ENCODE measurements at places on chromosomes 11 and 22.

DNA sequence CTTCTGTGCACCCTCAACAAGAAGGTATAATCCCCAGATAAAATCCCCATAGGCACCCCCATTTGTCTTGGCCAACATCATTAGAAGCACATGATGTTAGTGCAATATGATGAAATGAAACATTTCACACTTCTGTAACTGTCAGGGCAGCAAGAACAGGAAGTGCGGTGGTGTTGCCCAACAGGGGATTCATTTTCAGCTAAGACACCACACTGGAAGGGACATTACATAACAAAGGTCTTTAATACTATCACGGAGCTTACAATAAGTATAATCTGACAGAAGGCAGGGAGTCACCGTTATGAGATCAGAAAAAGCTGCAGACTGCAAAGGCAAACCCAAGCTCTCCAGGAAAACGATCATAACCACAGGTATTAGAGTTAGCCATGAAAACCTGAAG is 2.0 kb downstream of the OR52W1 start:
- no peak overlapping the region for H3K4me3 ChIP-seq
- H3K4me1 ChIP-seq = no peaks in the 10 kb centered on the region
- no peak overlapping the region for H3K27ac ChIP-seq

- no peaks in the 10 kb centered on the region for H3K27me3 ChIP-seq
- DNase-seq = no peak
- H3K27ac ChIP-seq = no peak overlapping the region
- H3K4me1 ChIP-seq = peaks cover 24% of the 10 kb centered on the region
These were observed 30.4 kb upstream of the RASL10A start for GRCh38 chr22:29345932-29346331.

GRCh38 chr11:60204922-60205321 is 22.0 kb upstream of the MS4A6A start:
- no peaks in the 10 kb centered on the region for H3K36me3 ChIP-seq
- no peak overlapping the region for H3K27ac ChIP-seq
- H3K4me3 ChIP-seq = no peak overlapping the region
- no peak for DNase-seq
- H3K27me3 ChIP-seq = no peaks in the 10 kb centered on the region
- H3K4me1 ChIP-seq = no peaks in the 10 kb centered on the region

GRCh38 chr22:43240614-43241013 is 53.7 kb upstream of the TTLL12 start:
- peaks cover 22% of the 10 kb centered on the region for H3K27me3 ChIP-seq
- H3K4me1 ChIP-seq = peaks cover 26% of the 10 kb centered on the region
- H3K36me3 ChIP-seq = no peaks in the 10 kb centered on the region
- DNase-seq = no peak
- H3K4me3 ChIP-seq = no peak overlapping the region

DNA sequence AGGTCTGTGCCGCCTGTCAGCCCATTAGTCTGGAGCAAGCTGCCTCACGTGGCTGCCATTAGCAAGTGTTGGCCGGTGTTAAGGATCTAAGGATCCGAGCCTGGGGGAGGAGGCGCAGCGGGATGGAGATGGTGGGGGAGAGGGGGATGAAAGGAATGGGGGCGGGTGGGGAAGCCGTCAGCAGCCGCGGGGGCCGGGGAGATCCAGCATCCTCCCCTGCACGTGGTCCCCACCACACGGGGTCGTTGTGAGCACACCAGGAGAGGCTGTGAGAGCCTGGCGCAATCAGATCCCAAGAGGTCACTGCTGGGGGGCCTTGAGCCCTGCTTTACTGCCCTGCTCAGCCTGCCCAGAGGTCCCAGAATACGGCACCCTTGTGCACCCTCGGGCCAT is 7.3 kb downstream of the CABP7 start:
- peaks cover 34% of the 10 kb centered on the region for H3K36me3 ChIP-seq
- DNase-seq = no peak
- H3K27ac ChIP-seq = no peak overlapping the region
- H3K27me3 ChIP-seq = no peaks in the 10 kb centered on the region
- no peak overlapping the region for H3K4me3 ChIP-seq
- H3K4me1 ChIP-seq = no peaks in the 10 kb centered on the region

DNA sequence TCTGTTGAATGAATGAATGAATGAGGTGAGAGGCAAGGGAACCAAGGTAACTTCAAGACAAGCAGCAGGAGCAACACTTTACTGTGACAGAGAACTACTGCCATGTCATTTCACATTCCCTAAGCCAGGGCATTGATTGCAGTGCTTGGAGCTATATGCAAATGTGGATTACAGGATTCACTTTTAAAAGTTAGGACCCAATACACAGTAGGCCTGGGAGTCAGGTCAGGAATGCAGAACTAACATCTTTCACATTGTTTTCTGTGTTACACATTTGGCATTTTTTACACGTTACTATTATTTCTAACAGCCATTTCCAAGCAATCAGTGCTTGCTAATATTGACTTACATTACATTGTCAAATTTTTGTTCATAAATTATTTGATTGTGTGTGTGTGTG is 26.2 kb upstream of the ME3 start:
- no peaks in the 10 kb centered on the region for H3K36me3 ChIP-seq
- peaks cover 7% of the 10 kb centered on the region for H3K4me1 ChIP-seq
- H3K27ac ChIP-seq = no peak overlapping the region
- no peak for DNase-seq
- H3K27me3 ChIP-seq = no peaks in the 10 kb centered on the region
- no peak overlapping the region for H3K4me3 ChIP-seq

DNA sequence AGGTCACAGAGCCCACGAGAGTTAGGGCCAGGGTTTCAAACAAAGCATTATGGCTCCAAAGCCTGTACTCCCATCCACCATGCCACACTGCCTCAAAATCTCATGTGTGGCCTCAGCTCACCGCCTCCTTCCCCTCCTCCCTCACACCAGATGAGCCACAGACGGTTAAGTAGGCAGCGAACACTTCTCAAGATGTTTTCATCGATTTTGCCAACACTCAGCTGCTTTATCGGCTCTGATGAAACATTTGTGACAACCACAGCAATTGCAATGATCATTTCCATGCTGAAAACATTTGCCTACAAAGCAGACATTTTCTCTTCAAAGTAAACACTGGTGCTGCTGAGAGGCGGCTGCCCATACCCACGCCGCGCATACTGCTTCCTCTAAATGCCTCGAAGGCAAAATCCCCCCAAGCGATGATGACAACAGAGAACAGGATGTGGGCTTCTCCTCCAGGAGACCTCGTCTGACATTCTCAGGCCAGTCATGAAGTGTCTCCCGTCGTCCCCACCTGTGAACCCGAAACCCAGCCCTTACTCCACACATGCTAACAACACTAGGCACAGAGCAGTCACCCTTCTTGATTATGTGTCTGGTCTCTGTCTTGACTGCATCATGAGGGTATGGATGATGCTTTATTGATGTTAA is 599.2 kb downstream of the SOX6 start:
- H3K27ac ChIP-seq = no peak overlapping the region
- no peak overlapping the region for H3K4me3 ChIP-seq
- no peaks in the 10 kb centered on the region for H3K36me3 ChIP-seq
- no peak for DNase-seq

DNA sequence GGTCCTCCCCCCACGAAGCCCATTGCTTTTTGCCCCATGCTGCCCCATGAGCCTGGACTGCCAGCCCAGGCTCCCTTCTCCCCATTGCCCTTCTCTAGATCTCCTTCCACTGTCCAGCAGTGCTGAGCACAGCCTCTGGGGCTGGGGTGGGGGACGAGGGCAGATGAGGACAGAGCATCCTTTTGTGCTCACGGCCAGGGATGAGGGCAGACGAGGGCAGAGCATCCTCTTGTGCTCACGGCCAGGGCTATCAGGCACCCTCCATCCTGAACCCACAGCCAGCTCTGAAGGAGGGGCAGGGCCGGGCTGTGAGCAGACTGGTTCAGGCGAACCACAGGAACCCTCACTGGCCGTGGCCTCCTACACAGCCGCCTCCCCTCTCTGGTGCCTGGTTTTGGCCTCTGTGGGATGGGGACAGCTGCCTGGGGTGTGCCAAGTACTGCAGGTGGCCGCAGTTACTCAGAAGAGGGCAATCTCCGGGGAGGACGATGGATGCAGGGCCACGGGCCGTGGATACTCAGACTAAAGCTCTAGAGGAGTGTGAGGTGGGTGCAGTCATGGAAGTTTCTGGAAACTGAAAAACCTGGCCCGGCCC is 1258.8 kb downstream of the BRD1 start:
- H3K27me3 ChIP-seq = no peaks in the 10 kb centered on the region
- no peak overlapping the region for H3K27ac ChIP-seq
- H3K36me3 ChIP-seq = no peaks in the 10 kb centered on the region
- DNase-seq = no peak
- H3K4me1 ChIP-seq = no peaks in the 10 kb centered on the region
- no peak overlapping the region for H3K4me3 ChIP-seq

GRCh38 chr22:45481661-45482060 is 21.0 kb upstream of the FBLN1 start:
- H3K4me1 ChIP-seq = no peaks in the 10 kb centered on the region
- DNase-seq = no peak
- no peak overlapping the region for H3K27ac ChIP-seq
- H3K36me3 ChIP-seq = no peaks in the 10 kb centered on the region
- no peak overlapping the region for H3K4me3 ChIP-seq
- H3K27me3 ChIP-seq = no peaks in the 10 kb centered on the region

GRCh38 chr11:109851780-109852390 is 241.3 kb upstream of the ZC3H12C start:
- no peaks in the 10 kb centered on the region for H3K36me3 ChIP-seq
- H3K27ac ChIP-seq = no peak overlapping the region
- DNase-seq = no peak
- no peaks in the 10 kb centered on the region for H3K27me3 ChIP-seq

- H3K27ac ChIP-seq = no peak overlapping the region
- no peaks in the 10 kb centered on the region for H3K36me3 ChIP-seq
- no peak for DNase-seq
- no peaks in the 10 kb centered on the region for H3K27me3 ChIP-seq
These were observed 1255.9 kb downstream of the TBC1D22A start for GRCh38 chr22:48018346-48018745.

Data from tibial artery (tissue), 4 donors.